ENCODE measurements at places on chromosomes 5 and 9. TPM values are rescaled to one million over a fixed set of nuclear protein-coding genes. Genes with fewer than 3 reads are reported as not detected.

Gene TRIO
- 162 TPM for total RNA-seq

Gene RPL37
- 2,054 TPM for total RNA-seq

DNA sequence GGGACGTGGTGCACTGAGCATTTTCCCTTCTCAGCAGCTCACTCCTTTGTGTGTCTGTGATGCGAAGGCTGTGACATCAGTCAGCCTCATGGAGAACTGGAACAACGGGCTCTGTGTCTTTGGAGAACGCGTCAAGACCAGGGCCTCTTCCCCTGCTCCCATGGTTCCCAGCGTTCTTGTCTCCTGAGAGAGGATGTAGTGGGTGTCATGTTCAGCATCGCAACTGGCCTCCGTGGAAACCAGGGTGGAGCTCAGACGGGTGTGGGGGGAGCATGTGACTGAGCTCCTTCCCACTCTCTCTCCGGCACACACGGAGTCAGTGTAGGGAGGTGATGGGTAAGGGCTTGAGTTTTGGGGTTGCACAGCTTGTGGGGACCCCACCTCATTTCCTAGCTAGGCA lies 59.7 kb downstream of the TENT4A start:
- DNase-seq: peak; percentile 47

GRCh38 chr9:82331079-82331478 lies 342.5 kb downstream of the SPATA31D1 start:
- DNase-seq: no peak

DNA sequence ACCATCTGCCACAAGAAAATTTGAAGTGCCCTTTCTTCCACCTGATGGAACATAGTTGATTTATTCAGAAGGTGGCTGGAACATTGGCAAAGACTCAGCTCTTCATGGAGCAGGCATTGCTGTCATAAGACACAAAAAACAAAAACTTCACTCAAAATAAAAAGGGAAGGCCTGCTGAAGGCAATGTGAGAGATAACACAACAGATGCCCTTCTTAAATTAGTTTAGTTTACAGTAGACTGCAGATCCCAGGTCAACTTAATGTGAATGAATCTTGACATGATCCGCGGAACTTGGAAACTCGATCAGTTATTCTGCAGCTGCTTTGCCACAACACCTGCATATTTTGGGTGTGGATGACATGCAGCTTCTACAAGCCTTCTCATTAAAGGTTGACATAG lies 159.8 kb upstream of the PLCXD3 start:
- DNase-seq: no peak

Gene TMEM215
- total RNA-seq: not detected

- no peak for DNase-seq
These were observed 78.1 kb downstream of the NDUFAF2 start for GRCh38 chr5:61023131-61023530.

DNA sequence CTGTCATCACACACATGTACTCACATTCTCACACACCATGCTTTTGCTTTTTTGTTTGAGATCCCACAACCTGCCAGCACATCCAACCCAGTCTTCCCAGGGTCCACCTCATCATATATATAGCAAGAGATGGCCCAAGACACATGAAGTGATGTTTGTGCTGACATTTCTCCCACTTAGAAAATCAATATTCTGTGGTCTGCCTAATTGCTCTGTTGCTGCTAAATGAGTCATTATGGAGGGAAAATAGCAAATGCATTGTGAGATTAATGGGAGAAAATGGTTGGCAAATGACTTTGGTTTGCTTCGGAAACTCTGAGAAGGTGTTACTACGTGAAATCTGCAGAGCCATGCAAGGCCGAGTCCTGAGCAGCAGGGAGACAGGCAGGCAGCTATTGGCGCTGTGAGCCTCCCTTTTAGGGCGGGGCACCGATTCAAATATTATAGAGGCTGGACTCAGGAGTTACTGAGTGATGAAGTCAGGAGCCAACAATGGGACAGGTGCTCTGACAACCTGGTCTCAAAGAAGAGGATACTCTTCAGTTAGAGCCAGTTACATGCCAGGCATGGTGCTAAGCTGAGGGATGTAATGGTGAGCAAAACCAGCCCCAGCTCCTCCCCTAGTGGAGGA lies 62.8 kb downstream of the DAB2IP start:
- DNase-seq: no peak

Gene C7
- not detected for total RNA-seq

Gene POLE3
- total RNA-seq: 114 TPM

DNA sequence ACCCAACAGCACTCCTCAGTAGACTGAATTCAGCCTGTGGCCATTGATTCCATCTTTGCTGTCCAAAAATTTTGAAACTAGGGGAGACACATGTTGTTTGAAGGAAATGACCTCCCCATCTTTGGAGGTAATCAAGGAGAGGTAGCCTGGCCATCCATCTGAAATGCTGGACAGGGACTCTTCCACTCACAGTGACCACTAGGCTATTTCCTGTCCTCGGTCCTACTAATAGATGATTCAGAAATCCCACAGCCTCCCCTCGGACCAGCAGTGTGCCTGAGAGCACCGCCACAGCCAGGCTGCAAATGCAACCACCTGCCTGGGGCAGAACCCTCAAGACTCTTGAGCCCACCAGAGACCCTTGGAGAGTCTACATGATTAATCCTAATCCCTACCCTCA lies 12.5 kb downstream of the HRH2 start:
- DNase-seq: no peak

DNA sequence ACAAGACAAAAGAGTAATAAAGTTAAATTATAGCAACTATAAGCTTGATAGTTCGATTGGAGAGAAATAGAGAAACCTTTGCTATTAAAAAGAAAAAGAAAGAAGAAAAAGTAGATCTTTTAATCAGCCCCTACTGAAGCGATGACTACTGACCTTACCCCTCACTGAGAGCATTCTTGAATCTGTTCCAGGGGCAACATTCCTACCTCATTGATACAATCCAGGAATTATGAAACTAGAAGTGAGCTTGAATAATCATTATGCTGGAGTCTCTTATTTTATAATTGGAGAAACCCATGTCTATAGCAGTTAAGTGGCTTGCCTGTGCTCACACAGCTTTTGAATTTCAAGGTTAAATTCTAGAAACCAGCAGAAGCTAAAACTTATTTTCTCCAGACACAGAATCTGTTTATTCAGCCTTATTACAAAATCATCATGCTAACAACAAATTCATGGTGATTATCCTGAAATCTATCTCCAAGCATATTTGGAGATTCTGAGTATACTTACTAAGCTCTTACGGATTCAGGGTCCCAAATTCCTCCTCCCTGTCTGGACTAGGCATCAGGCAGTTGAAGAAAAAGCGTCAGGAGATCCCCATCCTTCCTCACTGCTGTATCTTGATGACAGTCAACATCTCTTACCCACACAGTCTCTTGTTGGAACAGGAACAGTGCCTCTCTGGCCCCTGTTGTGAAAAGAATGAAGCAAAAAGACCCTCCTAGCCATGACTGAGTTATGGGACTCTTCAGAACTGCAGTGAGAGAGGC lies 547.6 kb upstream of the WWC1 start:
- DNase-seq: peak; percentile 75

DNA sequence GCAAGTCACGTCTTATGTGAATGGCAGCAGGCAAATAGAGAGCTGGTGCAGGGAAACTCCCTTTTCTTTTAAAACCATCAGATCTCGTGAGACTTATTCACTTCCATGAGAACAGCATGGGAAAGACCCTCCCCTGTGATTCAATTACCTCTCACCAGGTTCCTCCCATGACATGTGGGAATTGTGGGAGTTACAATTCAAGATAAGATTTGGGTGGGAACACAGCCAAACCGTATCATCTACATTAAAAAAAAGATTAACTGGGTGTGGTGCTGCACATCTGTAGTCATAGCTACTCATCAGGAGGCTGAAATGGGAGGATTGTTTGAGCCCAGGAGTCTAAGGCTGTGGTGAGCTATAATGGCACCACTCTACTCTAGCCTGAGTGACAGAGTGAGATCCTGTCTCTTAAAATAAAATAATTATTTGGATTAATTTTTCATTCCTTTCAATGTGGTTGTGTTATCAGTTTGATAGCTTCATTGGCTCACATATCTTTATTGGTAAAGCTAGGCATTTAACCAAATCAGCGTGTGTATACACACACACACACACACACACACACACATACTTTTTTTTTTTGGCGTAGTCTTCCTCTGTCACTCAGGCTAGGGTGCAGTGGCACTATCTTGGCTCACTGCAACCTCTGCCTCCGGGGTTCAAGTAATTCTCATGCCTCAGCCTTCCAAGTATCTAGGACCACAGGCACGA lies 21.8 kb downstream of the DENND4C start:
- DNase-seq: no peak

- DNase-seq: no peak
These were observed 17.2 kb downstream of the EPB41L4A start for GRCh38 chr5:112401924-112402323.

Gene LHX3
- total RNA-seq: not detected

DNA sequence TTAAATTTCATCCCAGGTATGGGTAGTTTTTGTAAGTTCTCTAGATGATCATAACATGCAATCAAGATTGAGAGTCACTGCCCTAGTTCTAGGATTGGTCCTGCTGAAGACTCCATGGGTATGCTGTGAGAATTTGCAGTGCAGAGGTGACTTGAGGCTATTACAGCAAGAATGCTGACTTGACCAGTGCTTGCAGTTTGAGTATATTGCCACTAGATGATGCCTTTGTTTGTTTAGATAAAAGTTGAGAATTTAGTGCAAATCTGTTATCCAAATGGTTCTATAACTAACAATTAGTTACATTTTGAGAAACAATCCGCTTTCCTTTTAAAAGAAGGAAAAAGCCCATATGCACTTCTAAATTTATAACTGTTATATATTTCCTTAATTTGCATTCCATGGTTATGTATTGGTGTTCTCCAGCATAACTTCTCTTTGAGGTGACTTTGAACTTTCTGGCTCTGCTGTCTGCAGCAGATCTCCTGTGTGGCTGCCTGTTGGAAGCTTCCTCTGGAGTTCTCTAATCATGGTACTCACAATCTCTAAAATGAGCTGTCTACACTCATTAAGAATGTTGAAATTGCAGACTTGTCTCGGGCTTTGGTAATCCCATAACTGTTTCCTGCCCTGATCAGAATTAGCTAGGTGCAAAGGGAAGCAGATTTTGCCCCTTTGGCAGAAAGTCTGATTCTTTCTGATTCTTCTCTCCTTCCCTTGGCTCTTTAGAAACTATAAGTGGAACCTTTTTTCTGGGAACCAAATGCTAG lies 24.9 kb downstream of the MELK start:
- DNase-seq: peak; percentile 40

Gene CDH9
- total RNA-seq: not detected

- no peak for DNase-seq
These were observed 734.5 kb upstream of the ZNF608 start for GRCh38 chr5:125480911-125481310.

Gene PPP2R2B
- not detected for total RNA-seq

GRCh38 chr5:34656001-34656699 lies at the start of gene RAI14:
Gene RAI14 (plus strand): TSS chr5:34656328. CDS start chr5:34686920, 30,592 bp downstream.
- DNase-seq: peak; percentile 84

- peak; percentile 38 for DNase-seq
These were observed 30.2 kb upstream of the TBCA start for GRCh38 chr5:77806213-77806843.

Gene IFNA21
- not detected for total RNA-seq

- DNase-seq: peak; percentile 97
These were observed 143.9 kb upstream of the STC2 start for GRCh38 chr5:173472164-173472563.

Gene PCDHB2
- total RNA-seq: 0.37 TPM

Gene TAF11L10
- total RNA-seq: not detected

Gene SPATA31C1
- total RNA-seq: not detected

DNA sequence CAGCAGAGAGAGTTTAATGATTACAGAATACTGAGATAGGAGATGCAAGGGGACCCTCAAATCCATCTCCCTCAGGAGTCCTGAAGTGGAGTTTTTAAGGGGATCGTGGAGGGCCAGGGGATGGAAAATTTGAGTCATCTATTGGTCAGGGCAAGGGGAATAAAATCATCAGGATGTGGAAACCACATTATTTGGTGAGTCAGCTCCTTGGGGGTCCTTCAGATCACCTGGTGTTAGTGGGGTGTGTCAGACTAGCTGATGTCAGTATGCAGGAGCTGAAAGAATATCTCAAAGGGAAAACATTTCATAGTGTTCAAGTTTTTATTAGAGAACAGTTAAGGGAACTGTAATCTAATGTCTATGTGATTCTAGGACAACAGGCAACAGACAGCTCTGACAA lies 183.0 kb upstream of the FTMT start:
- DNase-seq: peak; percentile 93

Gene NDFIP1
- total RNA-seq: 72.5 TPM

GRCh38 chr5:111201705-111202104 lies 22.5 kb upstream of the CAMK4 start:
- DNase-seq: no peak

DNA sequence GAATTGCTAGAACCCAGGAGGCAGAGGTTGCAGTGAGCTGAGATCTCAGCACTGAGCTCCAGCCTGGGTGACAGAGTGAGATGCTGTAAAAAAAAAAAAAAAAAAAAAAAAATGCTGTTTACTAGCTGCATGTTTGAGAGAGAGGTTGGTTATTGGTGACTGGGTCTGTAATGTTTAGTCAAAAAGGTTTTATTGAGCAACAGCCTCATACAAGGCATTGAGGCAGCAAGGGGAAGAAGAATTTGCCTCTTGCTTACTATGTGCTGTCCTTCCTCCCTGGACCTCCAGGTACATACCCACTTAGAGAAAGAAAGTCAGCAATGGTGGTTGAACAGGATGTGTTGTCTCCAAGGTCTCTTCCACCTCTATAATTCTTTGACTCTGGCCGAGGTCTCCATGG lies 140.7 kb upstream of the SPRY4 start:
- no peak for DNase-seq

- no peak for DNase-seq
These were observed 58.0 kb downstream of the GOLM1 start for GRCh38 chr9:86041311-86041741.

DNA sequence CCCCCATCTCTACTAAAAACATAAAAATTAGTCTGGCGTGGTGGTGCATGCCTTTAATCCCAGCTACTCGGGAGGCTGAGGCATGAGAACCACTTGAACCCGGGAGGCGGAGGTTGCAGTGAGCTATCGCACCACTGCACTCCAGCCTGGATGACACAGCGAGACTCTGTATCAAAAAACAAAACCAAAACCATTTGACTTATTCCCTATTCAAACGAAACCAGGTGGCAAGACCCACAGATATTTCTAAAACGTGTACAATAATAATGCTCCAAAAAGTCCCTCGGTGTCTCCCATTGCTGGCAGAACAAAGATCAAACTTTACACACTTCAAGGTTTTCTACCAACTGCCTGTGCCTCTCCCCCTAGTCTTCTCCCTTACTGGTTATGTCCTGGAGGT lies 29.8 kb downstream of the HMGCR start:
- no peak for DNase-seq

- DNase-seq: no peak
These were observed 184.7 kb downstream of the AOPEP start for GRCh38 chr9:94911211-94911610.

- peak; percentile 31 for DNase-seq
These were observed 530 bp downstream of the TMEFF1 start for GRCh38 chr9:100473276-100474081.

GRCh38 chr9:120235081-120235480 lies 344.9 kb downstream of the CDK5RAP2 start:
- DNase-seq: no peak

- no peak for DNase-seq
These were observed 73.9 kb downstream of the PIK3R1 start for GRCh38 chr5:68289498-68289897.

Data from HT1080 (cell line).